ENCODE measurements at places on chromosomes 12 and 14. TPM values are rescaled to one million over a fixed set of nuclear protein-coding genes. Genes with fewer than 3 reads are reported as not detected.
A peak's percentile ranks its signal among the peaks of the same experiment; 100 is the strongest.

Gene ZNF605
- 6.0 TPM for total RNA-seq

GRCh38 chr14:88616697-88617096 is 53.9 kb downstream of the ZC3H14 start:
- no peak for DNase-seq
- no peak overlapping the region for H3K27ac ChIP-seq
- H3K36me3 ChIP-seq, result peaks cover 11% of the 10 kb centered on the region
- no peaks in the 10 kb centered on the region for H3K27me3 ChIP-seq
- H3K4me1 ChIP-seq, result peaks cover 4% of the 10 kb centered on the region

- no peaks in the 10 kb centered on the region for H3K27me3 ChIP-seq
- H3K4me1 ChIP-seq, result no peaks in the 10 kb centered on the region
- H3K4me3 ChIP-seq, result no peak overlapping the region
- H3K36me3 ChIP-seq, result no peaks in the 10 kb centered on the region
These were observed 1303.1 kb upstream of the TMEM132C start for GRCh38 chr12:126963825-126964224.

- peaks cover 16% of the 10 kb centered on the region for H3K27me3 ChIP-seq
- H3K4me3 ChIP-seq, result no peak overlapping the region
- no peak for DNase-seq
- no peaks in the 10 kb centered on the region for H3K36me3 ChIP-seq
- peaks cover 10% of the 10 kb centered on the region for H3K4me1 ChIP-seq
These were observed 33.4 kb upstream of the PLEKHG6 start for GRCh38 chr12:6276956-6277620.

- no peaks in the 10 kb centered on the region for H3K36me3 ChIP-seq
- H3K4me1 ChIP-seq, result peaks cover 7% of the 10 kb centered on the region
- peak; percentile 53 for DNase-seq
These were observed 46.7 kb downstream of the TMCC3 start for GRCh38 chr12:94603434-94604365.

DNA sequence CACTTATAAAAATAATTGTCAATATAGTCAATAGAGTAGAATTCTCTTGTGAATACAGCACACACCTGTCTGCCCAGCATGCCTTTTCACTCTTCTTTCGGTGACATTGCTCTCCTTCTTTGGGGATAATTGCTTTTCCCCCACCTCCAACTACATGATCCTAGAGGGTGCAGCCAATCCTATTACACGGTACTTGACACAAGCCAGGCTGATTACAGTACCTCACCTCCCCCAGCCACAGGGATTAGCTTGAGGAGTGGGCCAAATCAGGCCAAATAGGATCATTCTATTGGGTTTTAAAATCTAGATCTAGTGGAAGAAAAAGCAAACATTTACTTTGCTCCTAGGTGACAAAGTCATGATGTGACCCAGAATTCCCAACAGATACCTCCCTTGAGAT is 16.8 kb upstream of the NFYB start:
- H3K27ac ChIP-seq, result no peak overlapping the region
- no peaks in the 10 kb centered on the region for H3K27me3 ChIP-seq
- H3K36me3 ChIP-seq, result no peaks in the 10 kb centered on the region
- DNase-seq, result no peak

DNA sequence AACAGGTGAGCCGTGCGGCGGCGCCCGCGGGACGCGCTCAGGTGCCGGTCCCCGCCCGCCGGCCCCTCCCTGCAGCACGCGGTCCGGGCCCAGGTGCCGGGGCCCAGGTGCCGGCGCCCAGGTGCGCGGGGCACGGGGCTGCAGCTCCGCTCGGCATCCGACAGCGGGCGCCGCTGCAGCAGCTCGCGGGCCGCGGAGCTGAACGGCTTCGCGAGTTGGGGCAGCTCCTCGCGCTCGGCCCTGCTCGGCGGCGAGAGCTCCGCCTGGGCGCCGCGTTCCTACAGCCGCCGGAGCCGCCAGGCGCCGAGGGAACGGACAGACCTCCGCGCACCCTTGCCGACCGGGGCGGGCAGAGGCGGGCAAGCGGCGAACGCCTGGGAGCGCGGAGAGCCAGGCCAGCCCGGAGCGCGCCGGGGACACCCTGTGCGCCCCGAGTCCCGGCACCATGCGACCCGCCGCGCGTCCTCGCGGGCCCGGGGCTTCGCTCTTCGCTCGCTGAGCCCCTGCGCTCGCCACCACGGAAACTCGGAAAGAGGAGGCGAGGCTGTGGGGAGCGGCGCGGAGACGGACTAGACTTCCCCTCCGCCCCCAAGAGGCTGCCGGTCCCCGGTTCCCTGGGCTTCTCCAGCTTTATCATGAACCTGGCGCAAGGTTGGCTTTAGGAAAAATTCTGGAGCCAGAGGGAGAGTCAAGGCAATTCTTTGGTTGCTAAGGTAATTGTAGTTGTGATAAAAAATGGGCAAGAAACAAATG is at the start of gene RGS6:
RGS6 (plus strand) TSS at position 201 of the 753 bp plus-strand sequence.
- H3K4me1 ChIP-seq, result peaks cover 9% of the 10 kb centered on the region
- H3K27ac ChIP-seq, result no peak within 1 kb of the TSS
- H3K27me3 ChIP-seq, result peaks cover 31% of the 10 kb centered on the region
- DNase-seq, result no peak
- no peak within 1 kb of the TSS for H3K4me3 ChIP-seq

GRCh38 chr12:159156-159782 is 54.7 kb downstream of the SLC6A12 start:
- no peak overlapping the region for H3K27ac ChIP-seq
- no peaks in the 10 kb centered on the region for H3K27me3 ChIP-seq
- DNase-seq, result no peak
